Activated CD4-positive, CD25-positive, alpha-beta regulatory T cell (primary cell): ENCODE measurements at places on chromosomes 7 and 10.

GRCh38 chr7:137983323-137984008 lies 18.4 kb downstream of the CREB3L2 start:
- DNase-seq, result no peak

DNA sequence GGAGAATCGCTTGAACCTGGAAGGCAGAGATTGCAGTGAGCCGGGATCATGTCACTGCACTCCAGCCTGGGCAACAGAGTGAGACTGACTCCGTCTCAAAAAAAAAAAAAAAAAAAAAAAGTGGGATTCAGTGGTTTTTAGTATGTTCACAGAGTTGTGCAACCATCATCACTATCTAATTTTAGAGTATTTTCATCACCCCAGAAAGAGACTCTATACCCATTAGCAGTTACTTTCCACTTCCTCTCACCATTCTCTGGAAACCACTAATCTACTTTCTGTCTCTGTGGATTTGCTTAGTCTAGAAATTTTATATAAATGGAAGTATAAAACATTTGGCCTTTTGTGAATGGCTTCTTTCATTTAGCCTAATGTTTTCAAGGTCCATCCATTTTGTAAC lies 113.4 kb downstream of the ST7 start:
- no peak for DNase-seq

- no peak for DNase-seq
These were observed 26.6 kb upstream of the FAM20C start for GRCh38 chr7:165661-166337.

- no peak for DNase-seq
These were observed 63.3 kb upstream of the IL6 start for GRCh38 chr7:22663721-22664120.

- DNase-seq, result no peak
These were observed 156.3 kb upstream of the GRB10 start for GRCh38 chr7:50939021-50939420.

DNA sequence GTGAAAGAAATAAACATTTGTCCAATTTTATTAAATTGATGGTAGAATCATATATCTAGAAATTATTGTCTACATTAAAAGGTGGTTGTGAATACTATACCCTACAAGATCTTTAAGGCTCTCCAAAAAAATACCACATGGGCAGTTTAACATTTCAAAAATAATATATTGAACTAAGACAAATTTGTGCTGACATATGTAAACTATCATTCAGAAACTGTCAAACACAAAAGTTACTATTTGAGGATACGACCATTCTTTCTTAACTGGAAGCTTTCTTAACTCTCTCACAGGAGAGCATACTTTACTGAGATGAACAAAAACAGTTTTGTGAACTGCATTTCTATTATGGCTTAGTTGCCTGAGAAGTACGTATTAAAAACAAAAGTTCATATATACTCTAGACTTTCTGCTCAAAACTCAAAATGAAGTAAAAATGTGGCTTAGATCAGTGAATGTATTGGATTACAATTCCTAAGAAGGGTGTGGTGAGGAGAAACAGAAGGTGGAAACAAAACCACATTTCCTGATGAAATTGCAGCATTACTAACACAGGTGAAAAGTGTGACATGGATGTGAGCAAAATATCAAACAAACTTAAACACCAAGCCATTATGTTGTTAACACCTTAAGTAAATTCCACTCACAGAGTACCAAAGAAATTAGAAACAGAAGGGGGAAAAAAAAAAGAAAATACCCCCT lies 138.5 kb downstream of the SEMA3A start:
- DNase-seq, result no peak

- DNase-seq, result no peak
These were observed 4.0 kb downstream of the ITGA8 start for GRCh38 chr10:15715619-15716227.
